ENCODE measurements at places on chromosomes 4 and X.

GRCh38 chr4:81136161-81136905 lies 78.7 kb downstream of the PRKG2 start:
- no peak for DNase-seq

GRCh38 chr4:96356591-96357370 lies 516.9 kb downstream of the PDHA2 start:
- peak; percentile 12 for DNase-seq

DNA sequence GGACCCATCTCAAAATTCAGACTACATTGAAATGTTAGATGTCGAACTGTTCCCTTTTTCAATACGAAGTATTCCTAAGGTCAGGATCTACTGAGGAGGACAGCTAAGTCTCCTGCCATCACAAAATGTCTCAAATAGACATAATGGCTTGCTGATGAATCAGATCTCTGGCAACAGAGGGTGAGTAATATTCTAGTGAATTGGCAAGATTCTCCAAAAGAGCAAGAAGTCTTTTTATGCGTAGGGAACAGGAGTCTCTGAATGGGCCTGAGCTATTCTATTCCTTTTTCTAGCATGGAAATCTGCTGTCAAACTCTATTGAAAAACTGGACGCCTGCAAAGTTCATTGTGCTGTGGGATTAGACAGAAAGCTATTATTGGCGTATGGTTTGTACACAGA lies 145.4 kb downstream of the FNIP2 start:
- no peak for DNase-seq

GRCh38 chrX:101415180-101416145 lies 7.4 kb downstream of the HNRNPH2 start:
- peak; percentile 89 for DNase-seq

- DNase-seq: no peak
Observed at GRCh38 chr4:52592287-52592686, 66.8 kb downstream of the USP46 start.

GRCh38 chr4:82799006-82799881 lies 648 bp upstream of the SCD5 start:
- DNase-seq: peak; percentile 85

- DNase-seq: no peak
Observed at GRCh38 chr4:24662542-24662941, 78.2 kb upstream of the DHX15 start.
